A549 (cell line): ENCODE measurements at places on chromosomes 11 and 22. TPM values are rescaled to one million over a fixed set of nuclear protein-coding genes. Genes with fewer than 3 reads are reported as not detected.

GRCh38 chr22:45317551-45318167 is 7.9 kb downstream of the FAM118A start:
- no peak for DNase-seq

Gene POTEH
- polyA plus RNA-seq: not detected in 3 replicates

Gene PC
- polyA plus RNA-seq: 31.3 to 53.5 TPM (median 45.9 TPM) in 3 replicates

Gene C11orf91
- 0.15 to 0.34 TPM in 2 of 3 replicates, not detected in the other for polyA plus RNA-seq

DNA sequence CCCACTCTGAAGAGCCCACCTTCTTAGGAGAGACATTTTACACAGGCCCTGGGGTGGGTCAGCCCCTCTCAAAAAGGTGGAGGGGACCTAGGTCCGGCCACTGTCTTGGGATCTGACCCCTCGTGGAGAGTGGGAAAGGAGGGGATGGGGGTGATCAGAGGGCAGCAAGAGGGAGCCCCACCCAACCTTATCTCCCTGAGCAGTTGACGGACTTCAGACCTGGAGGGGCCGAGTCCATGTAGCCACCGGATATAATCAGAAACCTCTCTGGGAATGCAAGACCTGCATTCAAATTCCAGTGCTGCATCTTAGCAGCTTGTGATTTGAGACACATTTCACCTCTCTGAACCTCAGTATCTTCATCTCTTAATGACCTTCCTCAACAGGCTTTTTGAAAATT is 44.0 kb downstream of the TP53I11 start:
- no peak for DNase-seq

Gene KCNJ11
- polyA plus RNA-seq: 0.41 to 0.69 TPM (median 0.53 TPM) in 3 replicates

DNA sequence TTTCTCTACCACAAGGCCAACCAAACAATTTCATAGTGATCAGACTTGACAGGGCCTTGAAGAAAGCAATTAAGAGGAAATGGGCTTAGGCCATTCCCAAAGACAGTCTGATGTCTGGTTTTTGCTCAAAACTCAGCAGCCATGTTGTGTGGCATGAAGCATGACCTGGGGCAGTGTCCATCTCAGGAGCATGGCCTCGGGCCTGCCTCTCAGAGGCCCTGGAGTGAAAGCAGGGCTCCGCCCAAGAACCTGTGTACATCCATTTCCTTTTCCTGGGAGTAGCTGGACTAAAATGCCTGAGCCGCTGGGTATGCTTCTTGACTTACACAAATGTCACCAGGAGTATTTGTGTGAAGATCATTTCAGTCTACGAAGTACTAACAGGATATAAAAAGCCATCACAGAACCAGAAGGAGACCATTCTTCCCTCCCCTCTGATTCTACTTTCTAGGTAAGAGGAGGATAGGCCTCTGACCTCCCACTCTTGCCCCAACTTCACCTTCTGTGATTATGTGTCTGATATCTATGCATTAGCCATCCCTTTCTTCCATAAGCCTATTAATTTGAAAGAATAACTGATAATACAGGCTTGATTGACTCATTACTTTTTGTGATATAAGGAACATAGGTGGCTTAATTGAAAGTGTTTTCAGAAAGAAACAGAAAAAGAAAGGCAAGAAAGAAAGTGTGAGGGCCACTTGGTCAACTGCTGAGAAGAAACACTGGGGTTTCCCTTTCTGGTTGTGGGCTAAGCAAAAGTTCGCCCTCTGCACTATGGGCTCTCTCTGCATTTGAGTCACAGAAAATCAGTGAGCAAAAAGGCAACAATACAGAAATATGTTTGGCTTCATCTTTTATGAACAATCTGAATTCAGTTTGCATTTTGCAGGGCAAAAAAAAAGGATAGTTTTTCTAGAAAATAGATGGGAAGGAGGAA is 188.6 kb upstream of the MTMR2 start:
- DNase-seq: no peak
